Glutamatergic neuron (in vitro differentiated cells): ENCODE measurements at places on chromosomes 1 and 21.

DNA sequence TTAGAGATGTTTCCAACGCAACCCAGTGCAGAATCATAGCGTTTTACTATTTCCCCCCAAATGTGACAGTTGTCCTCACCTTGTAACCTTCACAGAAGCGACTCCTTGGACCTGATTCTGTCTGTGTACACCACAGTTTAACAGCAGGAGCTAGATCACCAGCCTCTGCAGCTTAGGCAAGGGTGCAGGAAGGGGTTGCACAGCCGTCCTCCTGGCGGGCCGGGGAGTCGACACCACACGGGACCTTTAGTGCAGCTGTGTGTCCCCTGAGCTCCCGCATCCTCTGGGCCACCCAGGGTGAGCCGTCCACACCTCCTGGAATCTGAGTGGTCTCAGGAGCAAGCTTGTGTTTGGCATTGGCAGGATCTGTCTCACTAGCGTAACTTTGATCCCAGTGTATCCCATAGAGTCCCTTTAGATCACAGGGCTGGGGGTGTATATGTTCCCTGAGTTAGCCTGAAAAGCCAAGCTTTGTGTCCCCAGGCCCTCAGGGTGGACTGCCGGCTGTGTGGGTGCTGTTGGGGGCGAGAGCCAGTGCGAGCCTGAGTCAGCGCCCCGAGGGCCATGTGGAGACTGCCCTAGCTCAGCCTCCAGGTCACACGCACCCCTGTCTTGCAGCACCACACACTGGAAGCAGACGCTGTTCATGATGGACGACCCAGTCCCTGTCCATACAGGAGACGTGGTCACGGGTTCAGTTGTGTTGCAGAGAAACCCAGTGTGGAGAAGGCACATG is 27.5 kb downstream of the PRMT2 start:
- no peak for DNase-seq

DNA sequence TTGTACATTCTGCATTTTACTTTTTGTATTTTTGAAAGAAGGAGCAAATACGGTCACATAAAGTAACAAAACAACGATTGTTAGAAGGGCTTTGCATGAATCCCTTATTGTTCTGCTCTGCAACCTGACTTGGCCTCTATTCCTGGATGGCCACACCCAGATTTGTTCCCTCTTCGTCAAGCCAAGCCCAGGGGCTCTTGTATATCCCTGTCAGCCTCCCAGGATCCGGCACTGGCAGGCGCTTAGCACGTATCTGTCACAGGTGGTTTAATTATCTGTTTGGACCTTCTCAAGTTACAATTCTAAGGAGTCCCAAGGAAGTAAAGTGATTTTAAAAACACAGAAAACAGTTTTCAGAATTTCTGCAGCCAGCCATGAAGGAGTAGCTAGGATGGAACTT is 28.0 kb downstream of the CRYAA start:
- DNase-seq, result no peak

DNA sequence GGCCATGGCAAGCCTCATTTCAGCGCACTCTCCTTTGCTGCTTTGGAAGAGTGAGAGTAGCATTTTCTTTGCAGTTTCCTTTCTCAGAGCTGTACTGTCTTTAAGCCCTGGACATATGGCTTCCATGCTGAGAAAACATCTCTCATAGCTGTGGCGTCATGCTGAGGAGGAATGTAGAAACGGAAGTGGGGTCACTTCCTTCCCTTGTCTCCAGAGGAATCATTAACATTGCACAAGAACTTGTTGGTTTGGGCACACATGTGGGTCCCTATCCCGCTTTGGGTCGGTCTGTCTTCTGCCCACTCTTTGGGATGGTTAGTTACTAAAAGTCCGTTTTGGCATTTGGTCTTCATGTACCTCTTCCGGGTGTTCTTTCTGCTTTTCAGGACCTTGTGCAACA is 5.6 kb downstream of the MFN2 start:
- DNase-seq, result no peak

DNA sequence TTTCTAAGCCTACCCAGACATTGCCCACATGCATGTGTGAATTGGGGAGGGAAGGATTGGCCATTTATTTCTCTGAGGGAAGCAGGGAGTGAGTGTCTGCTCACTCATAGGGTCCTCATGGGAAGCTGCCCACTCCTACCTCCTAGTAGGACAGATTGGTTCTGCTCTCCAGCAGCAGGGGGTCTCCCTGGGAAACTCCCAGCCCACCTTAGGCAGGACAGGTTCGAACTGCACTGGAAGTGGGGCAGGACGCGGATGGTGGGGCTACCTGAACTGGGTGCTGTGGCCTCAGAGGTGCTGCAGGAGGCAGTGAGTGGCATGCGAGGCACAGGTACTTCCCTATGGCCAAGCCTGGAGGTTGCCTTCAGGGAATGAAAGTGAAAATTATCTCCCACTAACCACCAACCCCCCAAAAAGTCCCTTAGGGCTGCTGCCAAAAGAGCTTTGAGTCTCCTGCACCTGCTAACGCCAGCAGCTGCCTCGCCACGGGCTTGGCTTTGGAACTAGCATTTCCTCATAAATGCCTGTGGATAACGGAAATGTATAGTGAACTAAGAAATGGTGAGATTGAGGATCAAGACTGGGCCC is 157.0 kb upstream of the COA6 start:
- DNase-seq, result no peak

- DNase-seq, result no peak
Measured at GRCh38 chr1:115300087-115300876, 37.8 kb downstream of the NGF start.

DNA sequence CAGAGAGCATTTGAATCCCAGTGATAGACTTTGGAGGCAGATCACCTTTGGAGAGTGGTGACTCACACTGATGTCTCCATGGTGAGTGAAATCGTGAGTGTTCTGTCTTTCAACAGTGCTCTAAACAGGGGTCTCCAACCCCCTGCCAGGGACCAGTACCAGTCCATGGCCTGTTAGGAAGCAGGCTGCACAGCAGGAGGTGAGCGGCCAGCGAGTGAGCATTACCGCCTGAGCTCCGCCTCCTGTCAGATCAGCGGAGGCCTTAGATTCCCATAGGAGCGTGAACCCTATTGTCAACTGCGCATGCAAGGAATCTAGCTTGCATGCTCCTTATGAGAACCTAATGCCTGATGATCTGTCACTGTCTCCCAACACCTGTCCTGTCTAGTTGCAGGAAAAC is 61.8 kb upstream of the B3GALNT2 start:
- peak; percentile 40 for DNase-seq

- DNase-seq, result no peak
Measured at GRCh38 chr1:29990304-29990703, 733.1 kb downstream of the MATN1 start.

- DNase-seq, result peak; percentile 21
Measured at GRCh38 chr1:1361982-1362423, 3.6 kb upstream of the MXRA8 start.

GRCh38 chr1:170932236-170932635 is 3.1 kb upstream of the MROH9 start:
- no peak for DNase-seq

DNA sequence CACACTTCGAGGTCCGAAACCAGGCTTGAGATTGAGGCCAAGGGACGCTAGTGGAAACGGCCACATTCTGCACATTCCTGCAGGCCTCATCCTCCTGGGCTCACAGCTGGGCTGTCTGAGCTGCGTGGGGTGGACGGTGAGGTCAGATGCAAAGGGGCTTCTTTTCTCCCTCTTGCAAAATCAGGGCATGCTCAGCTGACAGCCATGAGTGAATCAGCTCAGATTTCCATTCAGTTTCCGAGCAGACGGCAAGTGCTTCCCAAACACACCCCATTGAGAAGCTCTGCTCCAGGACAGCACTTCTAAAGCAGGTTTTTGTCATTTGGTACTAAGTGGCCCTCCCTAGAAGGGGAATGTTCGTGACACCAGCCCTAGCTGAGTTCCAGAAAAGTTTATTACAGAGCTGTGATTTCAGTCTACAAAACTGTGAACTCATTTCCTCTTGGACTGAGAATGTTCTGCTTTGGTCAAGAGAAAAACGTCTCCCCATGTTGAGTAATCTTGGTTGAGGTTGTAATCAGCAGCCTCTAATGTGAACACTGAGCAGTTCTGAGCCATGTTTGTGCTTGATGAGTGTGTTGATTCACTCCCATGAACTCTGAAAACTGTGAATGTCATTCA is 10.0 kb downstream of the PDPN start:
- no peak for DNase-seq

GRCh38 chr1:218925777-218926176 is 247.9 kb upstream of the LYPLAL1 start:
- no peak for DNase-seq

DNA sequence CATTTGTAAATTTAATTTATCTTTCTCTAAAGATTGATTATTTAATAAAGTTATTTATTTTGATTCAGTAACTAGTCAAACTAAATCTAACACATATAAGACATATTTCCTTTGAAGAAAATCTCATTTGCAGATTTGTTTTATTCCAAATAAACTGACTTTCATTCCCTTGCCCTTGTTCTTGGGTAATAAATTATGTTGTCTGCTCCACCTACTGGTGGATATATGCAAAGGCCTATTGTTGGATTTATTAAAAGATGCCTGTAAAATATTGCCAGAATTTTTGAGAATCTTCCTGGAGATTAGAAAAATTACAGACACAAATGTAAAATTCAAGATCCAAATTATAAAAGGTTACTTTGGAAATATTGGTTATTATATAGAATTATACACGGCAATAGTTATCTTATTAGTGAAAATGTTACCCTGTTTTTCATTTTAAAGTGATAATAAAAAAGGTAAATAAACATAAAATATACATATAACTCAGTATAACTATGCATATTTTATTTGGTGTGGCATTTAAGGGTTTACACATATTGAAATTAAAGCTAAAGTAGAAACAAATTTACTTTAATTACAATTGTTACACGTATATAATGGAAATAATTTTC is 116.1 kb downstream of the SPATA17 start:
- no peak for DNase-seq

- no peak for DNase-seq
Measured at GRCh38 chr1:228154670-228155571, 5.2 kb downstream of the GJC2 start.

DNA sequence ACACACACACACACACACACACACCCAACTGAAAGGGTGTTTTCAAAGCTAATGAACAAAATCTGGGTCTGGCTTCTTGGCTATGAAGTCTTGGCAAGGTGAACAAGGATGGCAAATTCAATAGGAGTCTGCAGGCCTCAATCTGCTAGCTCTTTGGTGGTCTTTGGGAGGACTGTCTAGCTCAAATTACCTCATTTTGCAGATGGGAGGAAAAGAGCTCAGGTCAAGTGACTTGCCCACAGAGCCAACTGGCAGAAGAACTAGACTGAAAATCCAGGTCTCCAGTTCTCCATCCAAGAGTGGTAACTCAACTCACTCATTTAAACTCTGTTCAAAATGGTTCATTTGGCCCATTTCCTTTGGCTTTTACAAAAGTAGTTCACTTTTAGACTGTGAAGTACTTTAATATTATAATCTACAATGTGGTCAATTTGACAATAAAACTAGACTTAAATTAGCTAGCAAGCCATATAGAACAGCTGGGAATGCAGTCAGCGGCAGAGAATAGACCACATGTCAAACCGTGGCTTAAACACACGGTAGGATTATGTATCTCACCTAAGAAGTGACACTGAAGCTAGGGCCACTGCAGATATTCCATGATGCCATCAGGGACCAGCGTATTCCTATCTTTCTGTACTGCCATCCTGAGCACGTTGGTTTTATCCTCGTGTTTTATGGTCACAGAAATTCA is 112.9 kb downstream of the APP start:
- DNase-seq, result no peak

DNA sequence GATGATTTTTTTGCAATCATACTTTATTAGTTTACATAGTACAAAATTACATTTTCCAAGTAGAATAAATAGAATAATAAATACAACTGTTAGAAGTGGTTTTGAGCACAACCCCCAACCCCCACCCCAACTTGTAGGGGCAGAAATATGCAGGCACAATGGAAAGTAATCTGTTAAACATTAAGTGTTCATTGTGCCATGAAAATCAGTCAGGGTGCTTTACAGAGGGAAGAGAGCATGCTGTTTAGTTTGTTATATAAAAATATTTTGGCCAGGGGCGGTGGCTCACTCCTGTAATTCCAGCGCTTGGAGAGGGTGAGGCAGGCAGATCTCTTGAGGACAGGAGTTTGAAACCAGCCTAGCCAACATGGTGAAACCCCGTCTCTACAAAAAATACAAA is 2.6 kb downstream of the OR10T2 start:
- no peak for DNase-seq

GRCh38 chr1:226958300-226958699 is 18.2 kb downstream of the COQ8A start:
- DNase-seq, result no peak

DNA sequence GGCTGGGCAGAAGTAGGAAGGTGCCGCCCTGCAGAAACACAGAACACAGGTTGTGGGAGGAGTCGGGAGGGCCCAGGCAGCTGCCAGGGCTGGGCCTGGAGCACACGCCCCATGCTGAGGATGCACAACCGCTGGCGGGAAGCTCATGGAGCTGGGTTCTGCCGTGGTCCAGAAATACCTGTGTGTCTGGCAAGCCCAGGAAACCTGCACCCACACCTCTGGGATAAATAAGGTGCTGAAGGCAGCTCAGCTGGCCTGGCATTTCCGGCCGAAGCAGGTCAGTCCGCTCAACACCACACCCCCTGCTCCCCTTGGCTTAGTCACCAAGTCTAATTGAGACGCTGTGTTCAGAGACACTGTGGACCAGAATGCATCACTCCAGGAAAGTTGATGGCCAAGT is 32.1 kb downstream of the CTNNBIP1 start:
- no peak for DNase-seq

DNA sequence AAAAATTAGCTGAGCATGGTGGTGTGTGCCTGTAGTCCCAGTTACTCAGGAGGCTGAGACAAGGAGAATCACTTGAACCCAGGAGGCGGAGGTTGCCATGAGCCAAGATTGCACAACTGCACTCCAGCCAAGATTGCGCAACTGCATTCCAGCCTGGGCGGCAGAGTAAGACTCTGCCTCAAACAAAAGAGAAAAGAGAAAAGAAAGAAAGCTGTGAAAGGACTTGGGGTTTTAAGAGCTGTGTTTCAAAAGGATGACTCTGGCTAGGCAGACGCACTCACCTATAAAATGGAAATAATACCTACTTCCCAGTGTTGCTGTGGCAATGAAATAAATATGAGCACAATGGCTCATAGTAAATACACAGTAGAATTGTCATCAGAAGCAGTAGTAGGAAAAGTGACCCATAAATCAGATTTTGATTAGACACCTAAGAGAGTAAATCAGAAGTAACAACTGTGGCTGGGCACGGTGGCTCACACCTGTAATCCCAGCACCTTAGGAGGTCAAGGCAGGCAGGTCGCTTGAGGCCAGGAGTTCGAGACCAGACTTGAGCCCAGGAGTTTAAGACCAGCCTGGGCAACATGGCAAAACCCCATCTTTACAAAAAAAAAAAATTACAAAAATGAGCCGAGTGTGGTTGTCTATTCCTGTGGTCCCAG is 45.9 kb upstream of the PUM1 start:
- no peak for DNase-seq

- DNase-seq, result no peak
Measured at GRCh38 chr1:224736619-224737352, 120.7 kb downstream of the CNIH3 start.

DNA sequence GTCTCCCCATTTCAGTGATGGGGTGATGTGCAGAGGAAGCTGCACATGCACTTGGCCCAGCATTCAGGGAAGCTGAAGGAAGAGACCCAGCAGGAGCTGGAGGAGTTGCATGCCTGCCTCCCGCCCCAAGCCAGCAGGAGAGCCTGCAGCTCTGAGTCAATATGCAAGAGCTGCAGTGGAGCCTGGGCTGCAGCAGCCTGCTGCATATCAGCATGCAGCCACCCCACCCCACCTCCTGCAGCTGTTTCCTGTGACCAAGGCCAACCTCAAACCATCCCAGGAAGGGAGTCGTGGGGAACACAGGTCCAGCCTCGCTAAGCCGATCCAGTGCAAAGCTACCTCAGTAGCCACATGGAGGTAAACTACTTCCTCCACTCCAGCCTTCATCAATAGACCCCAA is 18.9 kb downstream of the AGT start:
- DNase-seq, result no peak
